ENCODE measurements at places on chromosomes 4 and X.
A peak's percentile ranks its signal among the peaks of the same experiment; 100 is the strongest.

- DNase-seq, result peak; percentile 39
These were observed 27.1 kb downstream of the CFAP299 start for GRCh38 chr4:80362578-80363181.

DNA sequence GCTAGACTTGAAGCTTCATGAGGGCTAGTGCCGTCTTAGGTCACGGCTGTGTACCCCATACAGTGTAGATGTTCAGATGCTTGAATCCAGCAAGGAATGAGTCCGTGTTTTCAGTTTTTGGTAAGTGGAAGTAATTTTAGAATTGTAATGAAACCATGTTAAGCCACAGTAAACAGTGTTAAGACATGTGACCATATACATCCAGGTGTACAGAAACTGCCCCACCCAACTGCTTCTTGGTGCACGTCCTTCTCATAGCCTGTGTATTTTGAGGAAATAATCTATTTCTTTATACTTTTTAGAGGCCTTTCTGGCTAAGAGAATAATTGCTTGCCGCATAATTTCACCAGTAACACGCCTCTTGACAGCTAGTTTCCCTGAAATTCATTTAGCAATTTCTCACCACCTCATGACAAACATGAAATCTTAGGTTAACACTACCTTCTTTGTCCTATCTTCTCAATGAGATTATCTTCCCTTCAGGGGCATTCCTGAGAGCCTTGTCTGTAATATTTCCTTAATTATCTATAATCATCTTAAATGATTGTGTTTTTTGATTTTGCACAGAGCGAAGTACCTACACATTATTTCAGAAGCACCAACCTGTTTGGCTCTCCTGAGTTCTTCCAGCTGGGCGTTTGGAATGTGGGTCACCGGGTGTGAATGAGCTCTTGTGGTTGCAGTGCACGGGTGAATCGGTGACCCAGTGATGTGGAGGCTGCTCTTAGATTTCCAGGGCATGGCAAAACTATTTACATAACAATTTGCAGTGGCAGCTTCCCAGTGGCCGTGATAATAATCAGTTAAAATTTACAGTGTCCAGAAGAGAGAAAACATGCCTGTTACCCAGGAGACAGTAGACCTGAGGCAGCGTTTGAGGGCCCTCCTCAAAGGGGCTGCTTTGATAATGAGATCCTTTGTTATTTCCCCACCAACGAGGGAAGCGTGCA lies 50.2 kb upstream of the TADA2B start:
- DNase-seq, result peak; percentile 87

- peak; percentile 68 for DNase-seq
These were observed 54.3 kb downstream of the NRK start for GRCh38 chrX:105876658-105877057.

- DNase-seq, result no peak
These were observed 8.3 kb downstream of the PPP2R3B start for GRCh38 chrX:378443-378842.

DNA sequence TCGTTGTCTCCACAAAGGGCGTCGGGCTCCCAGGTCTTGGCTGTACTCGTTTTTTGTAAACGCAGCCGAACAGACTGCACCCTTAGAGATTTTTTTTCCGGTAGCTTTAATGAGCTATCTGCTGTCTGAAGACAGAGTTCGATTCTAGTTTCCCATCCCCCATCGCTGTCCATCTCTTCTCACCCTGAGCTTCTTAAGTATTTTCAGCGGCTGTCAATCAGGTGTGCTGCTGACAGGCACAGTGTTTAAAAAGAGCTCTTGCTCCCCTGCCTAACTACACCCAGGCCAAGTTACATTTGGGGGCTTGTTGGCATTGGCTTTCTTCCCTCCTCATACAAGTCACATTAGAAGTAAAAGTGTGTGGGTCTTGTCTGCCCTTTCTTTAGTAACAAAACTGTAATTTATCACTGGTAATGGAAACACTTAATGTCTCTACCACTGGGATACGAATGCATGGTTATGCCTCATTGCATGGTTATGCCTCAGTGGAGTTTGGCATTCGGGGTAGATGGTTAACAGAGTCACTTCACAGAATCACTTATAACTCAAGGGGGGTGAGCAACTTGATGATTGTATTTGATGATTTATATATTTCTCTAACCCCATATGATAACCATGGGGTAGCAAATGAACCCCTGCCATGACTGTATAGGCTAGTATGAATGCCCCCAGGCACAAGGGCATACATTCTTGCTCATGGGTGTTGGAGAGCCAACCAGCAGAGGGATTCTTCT lies 1.4 kb upstream of the ARHGAP6 start:
- DNase-seq, result no peak

- DNase-seq, result no peak
These were observed 189.6 kb upstream of the POF1B start for GRCh38 chrX:85569096-85569495.

DNA sequence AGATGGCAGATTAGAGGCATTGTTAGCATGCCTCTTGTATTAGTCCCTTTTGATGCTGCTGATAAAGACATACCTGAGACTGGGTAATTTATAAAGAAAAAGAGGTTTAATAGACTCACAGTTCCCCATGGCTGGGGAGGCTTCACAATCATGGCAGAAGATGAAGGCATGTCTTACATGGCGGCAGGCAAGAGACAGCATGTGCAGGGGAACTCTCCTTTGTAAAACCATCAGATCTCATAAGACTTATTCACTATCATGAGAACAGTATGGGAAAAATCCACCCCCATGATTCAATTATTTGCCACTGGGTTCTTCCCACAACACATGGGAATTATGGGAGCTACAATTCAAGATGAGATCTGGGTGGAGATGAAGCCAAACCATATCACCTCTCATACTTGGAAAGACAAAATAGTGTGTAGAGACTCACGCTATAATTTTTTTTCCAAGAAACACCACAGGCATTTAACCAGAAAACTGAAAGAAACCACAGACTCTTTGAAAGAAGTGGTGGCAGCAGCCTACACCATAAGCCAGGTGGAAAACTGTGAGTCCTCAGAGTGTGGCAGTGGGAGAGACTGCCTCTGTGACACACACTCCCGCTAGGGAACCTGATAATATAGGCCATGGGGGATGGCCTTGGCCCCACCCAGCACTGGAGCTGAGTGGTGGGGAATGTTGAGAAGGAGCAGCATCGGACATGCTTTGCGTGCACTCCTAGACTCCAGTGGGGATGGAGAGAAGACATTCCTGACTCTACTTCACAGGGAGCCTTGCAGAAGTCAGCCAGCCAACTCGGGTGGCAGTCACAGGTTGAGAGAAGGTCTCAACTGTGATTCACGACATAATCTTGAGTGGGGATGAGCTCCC lies 51.5 kb downstream of the SLC2A9 start:
- no peak for DNase-seq

DNA sequence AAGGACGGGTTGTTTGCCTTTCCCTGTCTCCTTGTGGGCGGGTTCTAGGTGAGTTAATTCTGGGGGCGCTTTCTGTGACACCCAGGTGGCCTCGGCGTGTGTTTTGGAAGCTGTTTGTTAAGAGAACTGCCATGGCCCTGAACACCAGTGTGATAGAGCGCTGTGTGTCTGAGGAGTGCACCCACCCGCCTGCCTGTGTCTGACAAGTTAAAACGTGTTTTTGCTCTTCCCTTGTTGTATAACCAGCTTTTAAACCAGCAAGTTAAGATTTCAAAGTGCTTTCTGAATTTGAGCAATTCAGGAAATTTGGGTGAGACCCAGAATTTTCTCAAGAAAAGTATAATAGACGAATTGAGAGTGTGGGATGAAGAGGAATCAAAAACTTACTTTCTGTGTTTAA lies 55.2 kb upstream of the HGFAC start:
- no peak for DNase-seq

GRCh38 chr4:119087656-119088055 lies 48.0 kb upstream of the MYOZ2 start:
- DNase-seq, result no peak

DNA sequence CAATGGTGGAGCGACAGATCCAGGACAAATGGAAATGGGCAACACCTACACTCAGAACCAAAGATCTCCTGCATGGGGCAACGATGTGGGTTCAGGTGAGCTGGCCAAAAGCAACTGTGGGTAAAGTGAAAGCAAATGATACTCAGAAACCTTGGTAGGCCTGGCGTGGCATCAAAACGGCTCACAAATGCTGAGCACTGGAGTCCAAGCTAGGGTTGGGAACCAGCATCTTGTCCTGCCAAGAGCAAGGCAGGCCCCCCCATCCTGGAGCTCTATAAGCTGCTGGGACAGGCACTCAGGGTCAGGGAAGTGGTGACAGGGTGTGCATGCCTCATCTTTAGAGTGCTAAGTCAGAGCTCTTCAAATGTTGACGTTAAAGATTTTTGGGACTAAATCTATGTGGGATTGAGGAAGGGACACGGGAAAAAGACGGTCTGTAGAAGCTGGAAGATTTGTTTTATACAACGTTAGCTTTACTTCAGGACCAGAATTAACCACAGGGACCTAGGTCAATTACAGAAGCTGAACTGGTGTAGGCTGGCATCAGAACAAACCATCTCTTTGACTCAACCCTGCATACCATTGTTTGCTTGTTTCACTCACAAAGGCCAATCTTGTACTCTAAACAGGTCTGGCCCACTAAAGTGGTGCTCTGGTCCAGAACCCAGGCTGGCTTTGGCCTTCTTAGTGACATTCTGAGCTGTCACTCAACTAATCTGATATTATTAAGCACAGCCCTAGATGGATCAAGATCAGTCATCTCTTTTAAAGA lies 10.7 kb downstream of the ATP8A1 start:
- no peak for DNase-seq

- DNase-seq, result no peak
These were observed 6.7 kb upstream of the WFS1 start for GRCh38 chr4:6262847-6263487.

GRCh38 chrX:78327370-78328086 lies at the start of gene CYSLTR1:
TSS of gene CYSLTR1 (minus strand) at chrX:78327611. CDS start at chrX:78273746, 53,865 bp downstream.
- no peak for DNase-seq

DNA sequence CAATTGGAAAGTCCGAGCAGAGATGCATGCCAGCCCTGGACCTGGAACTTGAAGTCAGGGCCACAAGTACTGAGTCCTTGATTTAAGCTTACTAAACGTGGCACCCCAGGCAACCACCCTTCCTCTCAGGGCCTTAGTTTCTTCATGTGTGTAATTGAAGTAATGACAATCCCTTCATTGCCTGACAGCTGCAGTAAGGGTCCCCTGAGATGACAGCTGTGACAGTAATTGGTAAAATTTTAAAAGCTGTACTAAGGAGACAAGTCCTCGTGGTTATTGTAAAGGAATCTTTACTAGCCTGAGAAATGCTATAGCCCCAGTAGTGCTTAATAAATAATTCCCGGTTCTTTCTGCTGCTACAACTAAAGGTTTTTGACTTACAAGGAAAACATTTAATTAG lies 175.1 kb upstream of the RADX start:
- DNase-seq, result no peak

DNA sequence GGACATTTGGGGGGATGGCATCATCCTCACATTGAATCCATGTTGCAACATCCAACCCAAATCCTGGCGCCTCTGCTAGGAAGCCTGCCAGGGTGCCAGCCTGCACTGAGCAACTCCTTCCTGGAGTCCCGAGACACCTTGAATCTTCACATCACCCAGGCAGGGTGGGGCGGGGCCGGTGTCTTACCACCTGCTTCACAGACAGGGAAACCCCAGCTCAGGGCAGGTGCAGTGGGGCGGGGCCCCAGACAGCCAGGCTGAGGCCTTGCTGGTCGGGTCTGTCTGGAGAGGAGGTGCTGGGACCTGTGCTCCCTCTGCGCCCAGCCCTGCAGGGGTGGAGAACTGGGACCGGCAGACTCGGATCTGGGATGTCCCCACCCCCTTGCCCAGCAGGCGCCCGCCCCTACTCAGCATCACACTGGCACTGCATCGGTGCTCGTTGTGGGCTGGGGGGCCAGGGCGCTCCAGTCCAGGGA lies 31.5 kb upstream of the HTRA3 start:
- peak; percentile 70 for DNase-seq

Data from NCI-H1417 (cell line).